ENCODE measurements at places on chromosomes 13 and 19.

DNA sequence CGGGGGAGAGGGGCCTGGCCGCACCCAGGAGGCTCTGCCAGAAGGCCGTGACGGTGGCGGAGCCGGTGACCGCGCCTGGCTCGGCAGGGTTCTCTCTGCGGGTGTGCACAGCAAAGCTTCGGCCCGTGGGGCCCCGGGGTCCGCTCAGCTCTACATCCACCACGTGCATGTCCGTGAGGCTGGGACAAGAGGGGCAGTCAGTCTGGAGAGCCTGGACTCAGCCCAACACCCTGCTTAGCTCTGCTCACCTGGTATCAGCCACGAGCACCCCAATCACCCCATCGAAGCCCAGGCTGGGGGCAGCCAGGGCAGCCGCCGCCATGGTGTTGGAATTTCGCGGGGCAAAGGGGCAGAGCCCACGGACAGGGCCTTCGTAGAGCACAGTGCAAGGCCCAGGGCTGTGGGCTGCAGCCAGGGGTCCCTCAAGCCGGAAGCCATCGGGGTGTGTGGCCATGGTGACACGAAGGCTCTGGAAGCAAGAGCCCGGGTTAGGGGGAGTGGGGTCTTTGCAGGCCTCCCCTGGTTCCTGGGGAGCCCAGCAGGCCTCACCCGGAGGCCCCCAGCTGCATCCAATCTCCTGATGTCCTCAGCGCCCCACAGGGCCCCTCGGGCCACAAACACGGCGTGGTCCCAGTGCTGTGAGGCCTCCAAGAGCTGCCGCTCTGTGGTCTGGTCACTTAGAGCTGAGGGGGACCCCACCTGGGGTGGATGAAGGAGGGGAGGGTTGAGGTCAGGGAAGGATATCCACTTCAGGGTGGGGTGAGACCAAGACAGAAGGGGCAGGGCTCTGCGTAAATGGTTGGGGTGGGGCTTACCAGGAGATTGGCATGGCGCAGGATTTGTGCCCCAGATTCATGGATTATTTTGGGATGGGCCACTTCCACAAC lies 1.4 kb downstream of the ASPDH start:
- DNase-seq = no peak

- no peak for DNase-seq
Observed at GRCh38 chr13:39149896-39150295, 111.6 kb downstream of the NHLRC3 start.

GRCh38 chr19:40974633-40975037 lies 16.4 kb upstream of the CYP2B6 start:
- DNase-seq = peak; percentile 91

DNA sequence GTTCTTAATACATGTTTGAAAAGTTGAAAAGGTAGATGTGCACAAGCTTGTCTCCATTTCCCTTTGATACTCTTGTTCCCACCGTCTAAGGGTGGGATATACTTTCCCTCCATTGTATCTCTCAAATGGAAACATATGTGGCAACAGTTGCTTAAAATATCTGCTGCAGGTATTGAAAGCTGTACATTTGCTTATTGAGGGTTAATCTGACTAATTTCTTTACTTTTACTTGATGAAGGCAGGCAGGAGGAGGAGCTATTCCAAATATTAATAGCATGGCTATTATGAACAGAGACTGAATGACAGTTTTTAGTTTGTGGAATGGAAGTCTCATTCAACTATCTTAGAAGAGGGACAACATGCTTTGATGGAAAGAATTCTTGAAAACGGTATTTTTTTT lies 103.8 kb downstream of the SLC10A2 start:
- no peak for DNase-seq

GRCh38 chr13:93361703-93362102 lies 135.1 kb downstream of the GPC6 start:
- DNase-seq = no peak
